Activated effector memory CD4-positive, alpha-beta T cell treated with Interleukin-2 at 50 U/mL for 16 hours (primary cell): ENCODE measurements at places on chromosomes 13 and 19.

DNA sequence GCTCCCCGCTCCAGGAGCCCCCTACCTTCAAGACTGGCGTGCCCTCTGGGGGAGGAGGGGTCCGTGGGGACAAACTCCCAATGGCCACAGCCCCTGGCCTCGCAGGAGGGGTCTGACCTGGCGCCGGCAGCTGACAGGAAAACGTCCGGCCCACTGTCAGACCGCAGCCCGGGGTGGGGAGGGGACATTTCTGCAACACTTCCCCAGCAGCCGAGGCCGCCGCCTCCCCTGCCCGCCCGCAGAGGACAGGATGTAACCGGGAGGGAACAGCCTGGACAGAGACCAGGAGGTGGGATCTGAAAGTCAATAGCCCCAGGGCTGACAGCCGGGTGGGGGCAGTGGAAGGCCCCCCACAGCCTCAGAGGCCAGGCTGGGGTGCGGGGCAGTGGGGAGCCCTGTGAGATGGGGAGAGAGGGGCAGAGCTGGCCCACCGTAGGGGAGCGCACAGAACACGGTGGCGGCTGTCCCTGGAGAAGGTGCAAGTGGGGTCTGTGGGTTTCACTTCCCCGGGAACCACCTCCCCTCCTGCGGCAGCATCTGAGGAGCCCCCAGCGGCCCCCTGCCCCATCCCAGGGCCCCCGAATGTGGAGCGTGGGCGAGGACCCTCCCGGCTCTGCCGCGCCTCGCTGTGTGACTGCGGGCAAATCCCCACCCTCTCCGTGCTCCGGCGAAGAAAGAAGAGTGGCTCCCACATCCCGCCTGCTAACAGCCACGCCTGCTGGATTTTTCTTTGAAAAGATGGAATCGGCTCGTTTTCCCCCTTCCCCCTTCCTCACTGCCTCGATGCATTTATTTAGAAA, at the start of gene PEAK3:
TSS of gene PEAK3 (minus strand) at position 114 of the 800 bp plus-strand sequence. CDS start 1,244 bp downstream, outside the sequence.
- no peak for DNase-seq

DNA sequence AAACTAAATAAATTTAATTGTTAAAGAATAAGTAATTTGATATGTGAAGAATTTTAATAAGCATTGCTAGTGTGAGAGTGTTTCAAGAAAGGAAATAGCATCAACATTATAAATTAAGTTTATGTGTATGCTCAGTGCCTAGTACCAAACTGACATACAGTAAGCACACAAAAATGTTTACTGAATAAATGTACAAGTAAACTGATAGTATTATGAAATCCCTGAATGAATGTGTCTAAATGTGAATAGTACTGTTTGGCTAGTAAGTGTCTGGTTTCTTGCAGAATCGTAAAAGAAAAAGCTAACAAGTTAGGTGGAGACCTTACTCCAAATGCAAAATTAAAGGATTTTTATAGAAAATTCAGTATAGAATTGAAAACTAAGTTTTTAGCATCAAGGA, 233.6 kb downstream of the PCDH9 start:
- DNase-seq = no peak

GRCh38 chr19:4229179-4229931, at the start of gene EBI3:
Gene EBI3, plus strand, starts transcription at chr19:4229523. Its CDS starts 28 bp downstream, at chr19:4229551.
- DNase-seq = no peak

- DNase-seq = peak; percentile 40
Observed at GRCh38 chr19:3554254-3555083, 2.9 kb downstream of the MFSD12 start.

DNA sequence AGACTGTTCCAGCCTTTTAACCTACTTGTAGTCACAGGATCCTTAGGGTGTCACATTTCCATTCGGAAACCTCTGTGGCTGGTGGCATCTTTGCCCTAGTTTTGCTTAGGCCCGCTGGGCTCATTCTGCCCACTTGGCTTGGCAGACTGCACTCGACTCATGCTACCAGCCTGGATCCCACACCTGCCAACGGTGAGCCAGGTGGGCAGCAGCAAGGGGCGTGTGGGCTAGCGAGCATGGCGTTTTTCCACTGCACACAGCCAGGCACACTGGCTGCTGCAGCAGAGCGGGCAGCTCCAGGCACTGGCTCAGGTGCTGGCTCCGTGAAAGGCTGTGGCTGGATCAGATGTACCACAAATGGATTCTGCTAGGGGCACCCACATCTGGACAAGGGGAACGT, 838.2 kb downstream of the SLITRK6 start:
- DNase-seq = no peak

GRCh38 chr13:45402641-45403040, 15.5 kb downstream of the SLC25A30 start:
- no peak for DNase-seq

DNA sequence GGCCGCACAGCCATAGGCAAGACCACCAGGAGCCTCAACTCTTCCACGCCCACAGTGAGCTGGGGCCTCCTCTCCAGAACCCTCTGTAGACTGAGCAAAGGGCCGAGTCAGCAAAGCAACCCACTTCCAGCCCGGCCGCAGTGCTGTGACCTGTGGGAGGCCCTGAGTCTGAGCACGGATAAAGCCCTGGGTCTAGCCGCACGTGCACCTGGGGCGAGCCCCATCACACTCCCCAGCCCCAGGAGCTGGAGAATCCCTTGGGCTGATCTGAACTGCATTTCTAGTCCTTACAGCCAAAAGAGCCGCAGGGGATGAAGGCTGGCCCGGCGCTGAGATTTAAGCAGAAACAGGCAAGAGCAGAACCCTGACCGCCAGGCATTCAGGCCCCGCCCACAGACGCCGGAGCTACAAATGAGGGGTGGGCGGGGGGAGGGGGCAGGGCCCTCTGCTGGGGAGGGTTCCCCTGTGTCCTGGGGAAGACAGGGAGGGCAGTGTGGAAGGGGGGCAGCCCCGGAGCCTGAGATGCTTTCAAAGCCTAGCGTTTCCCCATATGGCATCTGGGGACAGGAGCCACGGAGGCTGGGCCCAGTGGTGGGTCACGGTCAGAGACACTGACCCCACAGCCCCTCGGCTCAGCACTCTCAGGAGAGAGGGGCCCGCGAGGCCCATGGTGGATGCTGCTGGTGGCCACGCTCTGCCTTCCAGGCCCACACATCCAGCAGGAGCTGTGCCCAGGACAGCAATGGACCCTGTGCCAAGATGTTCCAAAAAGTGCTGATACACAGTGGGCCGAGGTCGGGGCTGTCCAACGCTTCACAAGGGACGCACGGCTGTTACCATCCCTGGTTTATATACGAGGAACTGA, 4.9 kb downstream of the TMEM259 start:
- DNase-seq = no peak

DNA sequence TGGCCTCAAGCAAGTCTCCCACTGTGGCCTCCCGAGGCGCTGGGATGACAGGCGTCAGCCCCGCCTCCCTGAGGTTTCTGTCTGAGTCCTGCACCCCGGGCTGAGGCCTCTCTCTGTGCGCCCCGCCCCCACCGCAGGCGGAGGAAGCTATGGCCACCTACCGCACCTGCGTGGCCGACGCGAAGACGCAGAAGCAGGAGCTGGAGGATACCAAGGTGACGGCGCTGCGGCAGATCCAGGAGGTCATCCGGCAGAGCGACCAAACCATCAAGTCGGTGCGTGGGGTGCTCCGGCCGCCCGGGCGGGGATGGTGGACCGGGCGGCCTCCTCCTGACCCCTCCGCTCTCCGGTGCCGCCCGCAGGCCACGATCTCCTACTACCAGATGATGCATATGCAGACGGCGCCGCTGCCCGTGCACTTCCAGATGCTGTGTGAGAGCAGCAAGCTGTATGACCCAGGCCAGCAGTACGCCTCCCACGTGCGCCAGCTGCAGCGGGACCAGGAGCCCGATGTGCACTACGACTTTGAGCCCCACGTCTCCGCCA, 12.7 kb downstream of the ARHGAP45 start:
- peak; percentile 49 for DNase-seq
